Activated CD4-positive, alpha-beta T cell treated with anti-CD3 and anti-CD28 coated beads for 4 hours (primary cell): ENCODE measurements at places on chromosomes 3 and 15.

DNA sequence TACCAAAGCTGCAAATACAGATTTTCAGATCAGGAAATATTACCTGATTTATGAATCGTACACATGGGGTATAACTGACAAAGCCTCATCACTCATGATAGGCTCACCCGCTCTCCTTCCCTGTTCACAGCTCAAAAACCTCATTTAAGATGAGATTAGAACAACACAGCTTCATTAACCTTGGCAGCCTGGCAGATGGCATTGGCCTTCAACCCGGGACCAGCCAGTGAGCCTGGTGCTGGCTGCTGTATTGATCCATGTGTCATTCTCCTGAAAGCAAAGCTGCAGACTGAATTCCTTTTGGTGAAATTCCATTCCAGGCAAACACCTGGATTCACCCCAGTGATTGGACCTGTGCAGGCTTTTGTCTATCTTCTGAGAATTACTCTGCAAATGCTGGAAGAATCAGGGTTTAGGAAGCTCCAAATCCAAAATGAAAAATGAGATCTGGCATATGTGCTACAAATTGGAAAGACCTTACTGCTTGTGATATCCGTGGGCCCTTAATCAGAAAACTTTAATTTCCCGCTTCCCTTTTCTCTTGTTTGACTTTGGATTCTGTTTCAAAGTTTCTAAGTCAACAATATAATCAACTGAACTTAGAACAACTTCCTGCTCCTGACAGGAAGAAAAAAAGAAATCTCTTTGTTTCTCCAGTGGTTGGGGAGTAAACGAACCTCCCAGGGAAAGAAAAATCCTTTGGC lies 189.1 kb upstream of the KBTBD8 start:
- DNase-seq: no peak

- no peak for DNase-seq
These were observed 179.2 kb downstream of the ATP10A start for GRCh38 chr15:25683911-25684310.

DNA sequence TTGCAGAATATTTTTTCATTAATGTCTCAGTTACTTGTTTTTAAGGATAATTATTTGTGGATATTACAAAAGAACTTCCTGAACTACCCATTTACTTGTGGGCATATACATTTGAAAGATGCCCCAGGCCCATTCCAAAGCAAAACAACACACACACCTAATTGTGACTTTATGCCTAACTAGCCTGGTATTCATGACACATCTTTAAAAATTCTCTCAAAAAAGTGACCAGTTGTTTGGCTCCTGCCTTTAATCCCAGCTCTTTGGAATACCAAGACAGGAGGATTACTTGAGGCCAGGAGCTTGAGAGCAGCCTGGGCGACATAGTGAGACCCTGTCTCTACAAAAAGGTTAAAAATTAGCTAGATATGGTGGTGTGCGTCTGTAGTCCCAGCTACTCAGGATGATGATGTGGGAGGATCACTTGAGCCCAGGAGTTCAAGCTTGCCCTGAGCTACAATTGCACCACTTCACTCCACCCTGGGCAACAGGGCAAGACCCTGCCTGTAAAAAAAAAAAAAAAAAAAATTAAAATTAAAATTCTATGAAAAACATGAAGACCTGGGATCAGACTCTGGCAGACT lies 51.7 kb upstream of the SLC4A7 start:
- no peak for DNase-seq

GRCh38 chr3:71458895-71459294 lies 124.6 kb downstream of the FOXP1 start:
- no peak for DNase-seq

DNA sequence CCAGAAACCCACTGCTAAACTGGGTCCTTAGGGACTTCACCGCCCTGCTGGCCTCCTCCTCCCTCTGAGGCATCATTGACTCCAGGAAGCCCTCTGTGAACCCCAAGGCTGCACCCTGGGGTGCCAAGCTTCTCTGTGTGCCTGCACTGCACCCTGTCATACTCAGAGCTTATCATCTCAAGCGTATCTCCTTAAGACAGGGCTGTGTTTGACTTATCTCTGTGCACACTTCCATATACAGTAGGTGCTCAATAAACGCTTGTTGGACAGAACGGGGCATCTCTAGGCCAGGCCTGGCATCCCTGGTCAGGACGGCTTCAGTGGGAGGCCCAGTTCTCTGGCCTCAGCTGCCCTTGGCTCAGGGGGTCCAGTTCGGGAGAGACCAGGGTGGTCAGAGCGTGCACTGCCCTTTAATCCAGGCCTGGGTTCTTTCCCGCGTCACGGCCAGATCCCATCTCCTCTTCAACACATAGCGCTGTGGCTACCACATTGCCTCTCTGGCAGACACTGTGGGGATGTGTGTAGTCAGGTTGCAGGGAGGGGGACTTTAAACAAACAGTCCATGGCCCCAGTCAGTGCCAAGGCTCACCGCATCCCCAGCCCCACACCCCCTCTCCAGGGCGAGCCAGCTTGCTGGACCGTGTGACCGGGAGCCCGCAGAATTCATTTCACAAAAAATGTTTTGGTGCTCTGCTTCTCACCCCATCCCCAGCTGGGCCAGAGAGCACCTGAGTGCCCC lies 33.4 kb downstream of the MAGEF1 start:
- DNase-seq: no peak

GRCh38 chr3:40504636-40505430 lies 1.0 kb upstream of the ZNF620 start:
- DNase-seq: no peak

- no peak for DNase-seq
These were observed 686.2 kb downstream of the NLGN1 start for GRCh38 chr3:174083706-174084105.

DNA sequence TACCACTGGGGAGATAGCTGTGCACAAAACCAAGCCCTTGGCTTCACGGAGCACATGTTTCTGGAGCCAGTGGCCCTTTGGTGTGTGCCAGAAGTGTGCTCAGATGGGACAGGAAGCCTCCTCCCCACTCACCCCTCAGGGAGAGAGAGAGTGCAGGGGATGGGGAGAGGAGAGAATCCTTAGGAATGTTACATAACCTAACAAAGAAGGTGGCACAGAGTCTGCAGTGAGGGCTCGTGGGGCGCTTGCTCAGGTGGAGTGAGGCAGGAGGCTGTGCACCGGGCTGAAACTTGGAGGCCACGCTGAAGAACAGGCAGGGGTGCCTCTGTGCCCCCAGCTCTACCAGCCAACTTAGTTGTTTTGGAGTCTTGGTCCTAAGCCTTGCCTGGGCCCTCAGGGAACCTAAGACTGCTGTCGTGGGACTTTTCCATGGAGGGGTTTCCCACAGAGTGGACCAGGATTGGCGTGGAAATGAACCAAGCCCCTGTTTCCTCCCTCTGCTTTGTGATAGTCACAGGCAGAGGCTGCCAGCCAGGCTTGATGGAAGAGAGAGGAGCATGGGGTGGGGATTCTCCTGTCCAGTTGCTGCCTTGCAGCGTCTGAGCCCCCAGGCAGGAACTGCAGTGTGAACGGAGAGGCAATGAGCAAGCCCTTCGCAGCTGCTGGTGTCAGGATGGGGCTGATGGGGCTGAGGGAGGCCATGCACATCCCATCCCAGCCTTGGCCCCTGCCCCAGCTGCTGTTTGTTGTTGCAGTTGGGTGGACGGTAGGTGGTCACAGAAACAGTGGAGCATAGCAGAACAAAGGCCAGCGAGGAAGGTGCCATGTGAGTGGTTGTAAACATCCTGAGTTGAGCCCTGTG lies 32.7 kb downstream of the PDIA5 start:
- no peak for DNase-seq

- no peak for DNase-seq
These were observed 9.2 kb upstream of the PDZRN3 start for GRCh38 chr3:73633916-73634344.

DNA sequence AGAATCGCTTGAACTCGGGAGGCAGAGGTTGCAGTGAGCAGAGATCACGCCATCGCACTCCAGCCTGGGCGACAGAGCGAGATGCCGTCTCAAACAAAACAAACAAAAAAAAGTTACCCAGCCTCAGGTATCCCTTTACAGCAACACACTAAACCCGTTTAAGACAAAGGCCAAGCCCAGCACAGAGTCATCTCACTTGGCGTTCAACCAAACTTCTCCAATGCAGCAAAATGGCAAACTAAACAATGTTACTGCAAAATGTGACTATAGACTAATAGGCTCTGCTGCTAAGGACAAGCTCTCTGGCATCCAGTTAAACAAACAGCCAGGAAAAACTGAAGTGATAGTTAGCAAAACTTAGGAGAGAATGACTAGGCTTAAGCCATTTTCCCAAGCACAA lies 6.4 kb upstream of the FAM219B start:
- no peak for DNase-seq

DNA sequence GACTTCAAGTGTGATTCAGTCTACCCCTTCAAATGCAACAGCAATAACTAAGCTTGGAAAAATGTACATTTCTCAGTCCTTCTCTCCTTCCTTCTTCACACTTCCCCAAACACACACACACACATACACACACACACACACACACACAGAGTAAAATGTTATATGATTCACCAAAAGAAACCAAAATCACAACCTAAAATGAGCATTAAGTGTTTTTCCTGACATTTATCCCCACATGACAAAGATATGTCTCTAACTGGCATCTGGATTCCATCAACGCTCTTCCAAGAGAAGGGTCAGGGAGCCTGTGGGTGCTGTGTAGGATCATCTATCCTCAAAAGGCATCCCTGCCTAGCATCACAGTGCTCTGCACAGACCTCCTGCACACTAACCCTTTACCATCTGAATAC lies 21.0 kb downstream of the PDZRN3 start:
- DNase-seq: no peak

DNA sequence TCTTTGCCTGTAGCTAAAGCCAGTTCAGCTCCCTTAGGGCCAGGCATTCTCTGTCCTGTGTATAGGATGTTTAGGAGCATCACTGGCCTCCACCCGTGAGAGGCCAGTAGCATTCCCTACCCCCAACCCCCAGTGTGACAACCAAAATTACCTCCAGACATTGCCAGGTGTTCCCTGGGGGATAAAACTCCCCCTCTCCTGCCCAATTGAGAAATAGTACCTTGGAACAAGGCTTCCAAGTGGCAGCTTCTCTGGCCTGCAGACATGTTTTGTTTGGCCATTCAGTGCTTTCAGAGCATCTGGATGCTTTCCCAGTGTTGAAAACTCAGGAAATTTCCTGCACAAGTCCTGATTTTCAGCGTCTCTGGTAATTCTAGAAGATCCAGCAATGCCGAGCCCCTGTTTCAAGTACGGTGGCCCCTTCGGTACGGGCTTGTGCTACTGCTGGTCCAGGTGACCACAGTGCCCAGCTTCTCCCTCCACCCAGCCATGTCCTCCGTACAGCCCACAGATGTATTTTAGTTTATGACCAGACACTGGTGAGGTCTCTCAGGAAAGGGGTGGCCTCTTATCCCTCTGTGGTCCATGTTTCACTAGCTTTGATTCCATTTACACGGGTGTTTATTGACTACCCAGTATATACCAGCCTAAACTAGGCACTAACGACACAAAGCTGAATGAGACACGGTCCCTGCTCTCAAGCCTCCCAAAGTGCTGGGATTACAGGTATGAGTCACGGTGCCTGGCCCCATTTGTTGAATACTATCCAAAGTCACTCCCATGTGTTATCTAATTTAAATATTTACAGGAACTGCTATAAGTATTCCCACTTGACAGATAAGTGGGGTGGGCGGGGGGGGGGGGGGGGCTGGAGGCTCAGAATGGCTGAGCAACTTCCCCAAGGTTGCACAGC lies 125.4 kb upstream of the RAD18 start:
- no peak for DNase-seq
